ENCODE measurements at places on chromosomes 5 and 9.

DNA sequence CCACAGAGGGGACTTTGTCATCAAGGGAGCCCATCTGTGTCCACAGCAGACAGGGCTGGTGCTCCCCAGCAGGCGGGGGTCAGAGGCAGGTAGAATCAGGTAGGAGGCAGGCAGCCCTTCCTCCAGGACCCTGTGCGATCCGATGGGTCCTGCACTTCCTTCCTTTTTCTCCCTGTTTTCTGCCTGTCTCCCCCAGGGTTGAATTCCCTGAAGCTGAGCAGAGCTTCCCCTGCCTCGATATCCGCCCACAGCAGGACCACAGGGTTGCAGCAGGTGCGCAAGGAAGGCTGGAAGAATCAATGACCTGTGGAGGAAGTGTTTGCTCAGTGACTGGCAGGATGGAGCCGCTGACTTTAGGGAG is 69.2 kb downstream of the MRPL36 start:
- peak overlapping the region; percentile 30 for H3K4me3 ChIP-seq
- H3K27me3 ChIP-seq, result peaks cover 12% of the 10 kb centered on the region
- peaks cover 31% of the 10 kb centered on the region for H3K4me1 ChIP-seq
- no peaks in the 10 kb centered on the region for H3K36me3 ChIP-seq
- DNase-seq, result no peak

DNA sequence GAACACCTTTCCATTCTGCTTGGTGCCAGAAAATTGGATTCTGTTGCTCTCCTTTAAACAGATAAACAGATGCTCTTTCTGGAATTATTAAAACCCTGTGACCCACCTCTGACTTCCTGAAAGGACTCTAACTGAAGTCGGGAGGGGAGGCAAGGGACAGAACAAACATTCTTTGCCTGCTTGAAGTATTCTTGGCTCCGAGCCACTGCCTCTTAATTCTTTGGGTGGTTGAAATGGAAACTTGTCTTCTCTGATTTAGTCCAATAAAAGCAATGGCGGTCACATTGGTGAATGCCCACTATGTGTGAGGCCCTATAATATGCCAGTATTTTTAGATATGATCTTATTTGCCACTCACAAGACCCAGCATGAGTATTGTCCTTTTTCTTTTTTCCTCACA is 236.8 kb downstream of the SLIT3 start:
- no peak for DNase-seq
- H3K4me3 ChIP-seq, result no peak overlapping the region
- peaks cover 69% of the 10 kb centered on the region for H3K4me1 ChIP-seq
- H3K27me3 ChIP-seq, result peaks cover 9% of the 10 kb centered on the region
- no peak overlapping the region for H3K27ac ChIP-seq
- no peaks in the 10 kb centered on the region for H3K36me3 ChIP-seq

GRCh38 chr5:142364251-142365145 is 39.7 kb upstream of the SPRY4 start:
- no peak overlapping the region for H3K4me3 ChIP-seq
- peaks cover 81% of the 10 kb centered on the region for H3K4me1 ChIP-seq
- peaks cover 10% of the 10 kb centered on the region for H3K27me3 ChIP-seq
- DNase-seq, result peak; percentile 56

DNA sequence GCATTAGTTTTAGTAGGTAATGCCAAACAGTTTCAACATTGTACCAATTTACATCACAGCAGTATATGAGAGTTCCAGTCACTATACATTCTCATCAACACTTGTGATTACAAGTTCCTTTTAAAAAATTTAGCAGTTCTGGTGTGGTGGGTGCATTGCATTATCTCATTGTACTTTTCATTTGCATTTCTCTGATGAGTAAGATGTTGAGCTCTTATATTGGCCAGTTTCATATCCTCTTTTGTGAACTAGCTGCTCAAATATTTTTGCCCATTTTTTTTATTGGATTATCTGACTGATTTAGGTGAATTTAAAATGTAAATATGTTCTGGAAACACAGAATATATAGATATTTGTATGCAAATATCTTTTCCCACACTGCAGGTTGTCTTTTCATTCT is 160.9 kb upstream of the NR3C1 start:
- H3K27me3 ChIP-seq, result no peaks in the 10 kb centered on the region
- no peaks in the 10 kb centered on the region for H3K36me3 ChIP-seq
- H3K4me1 ChIP-seq, result no peaks in the 10 kb centered on the region
- no peak for DNase-seq

- H3K27me3 ChIP-seq, result no peaks in the 10 kb centered on the region
- H3K27ac ChIP-seq, result no peak overlapping the region
- no peak for DNase-seq
- H3K36me3 ChIP-seq, result no peaks in the 10 kb centered on the region
- no peaks in the 10 kb centered on the region for H3K4me1 ChIP-seq
Observed at GRCh38 chr5:63089147-63089546, 510.5 kb downstream of the LRRC70 start.

GRCh38 chr5:177427919-177428573 is 1.6 kb downstream of the GRK6 start:
- H3K36me3 ChIP-seq, result no peaks in the 10 kb centered on the region
- H3K27me3 ChIP-seq, result no peaks in the 10 kb centered on the region
- no peak overlapping the region for H3K27ac ChIP-seq
- H3K4me3 ChIP-seq, result peak overlapping the region; percentile 88

DNA sequence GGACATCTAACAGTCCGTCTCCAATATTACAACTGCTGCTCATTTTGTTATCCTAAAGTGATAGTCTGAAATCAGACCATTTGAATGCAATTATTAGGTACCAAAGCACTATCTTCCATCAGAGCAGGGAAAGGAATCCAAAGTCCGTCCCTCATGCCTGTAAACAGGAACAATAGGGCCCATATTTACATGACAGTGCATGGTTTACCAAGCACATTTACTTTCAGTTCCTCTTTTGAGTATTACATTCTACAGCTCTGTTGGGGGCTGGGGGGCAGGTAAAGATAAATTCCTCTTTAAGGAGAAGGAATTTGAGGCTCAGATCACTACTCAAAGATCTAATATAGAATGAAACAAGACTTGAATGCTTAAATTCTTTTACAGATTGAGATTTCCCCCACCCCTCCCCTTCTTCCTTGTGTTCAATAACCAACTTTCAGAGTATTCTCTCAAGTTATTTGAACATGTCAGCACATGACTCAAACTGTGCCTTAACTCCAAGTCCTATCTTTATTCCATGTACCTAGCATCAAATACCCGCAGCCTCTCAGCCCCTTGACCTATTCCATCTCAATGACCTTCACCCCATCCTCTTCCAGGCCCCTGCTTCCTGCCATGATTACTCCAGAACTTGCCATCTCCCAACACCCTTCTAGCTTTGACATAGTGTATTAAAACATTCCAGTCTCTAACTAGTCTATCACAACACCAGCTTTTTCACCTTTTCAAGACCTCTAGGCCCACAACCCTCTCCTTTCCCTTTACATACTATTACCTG is 71.0 kb downstream of the BRINP1 start:
- peaks cover 5% of the 10 kb centered on the region for H3K36me3 ChIP-seq
- DNase-seq, result no peak
- no peak overlapping the region for H3K4me3 ChIP-seq
- no peak overlapping the region for H3K27ac ChIP-seq
- H3K4me1 ChIP-seq, result peaks cover 6% of the 10 kb centered on the region
- H3K27me3 ChIP-seq, result no peaks in the 10 kb centered on the region
